Mesothelial cell of epicardium (in vitro differentiated cells): ENCODE measurements at places on chromosomes 1 and 21. TPM values are rescaled to one million over a fixed set of nuclear protein-coding genes. Genes with fewer than 3 reads are reported as not detected.

DNA sequence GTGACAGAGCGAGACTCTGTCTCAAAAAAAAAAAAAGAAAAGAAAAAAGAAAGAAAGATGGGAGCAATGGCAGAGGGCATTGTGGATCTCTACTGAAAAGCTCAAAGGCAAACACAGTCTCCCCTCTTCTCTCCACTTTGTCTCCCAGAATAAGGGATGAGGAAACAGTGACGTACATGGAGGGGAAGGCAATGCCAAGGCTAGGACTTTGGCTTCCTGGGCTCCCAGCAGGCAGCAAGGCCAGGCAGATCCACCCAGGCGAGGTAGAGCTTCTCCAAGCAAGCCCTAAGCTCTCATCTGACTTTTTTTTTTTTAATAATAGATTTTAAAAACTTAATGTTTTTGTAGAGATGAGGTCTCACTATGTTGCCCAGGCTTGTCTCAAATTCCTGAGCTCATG is 4.6 kb downstream of the ARHGEF2 start:
- DNase-seq: no peak

DNA sequence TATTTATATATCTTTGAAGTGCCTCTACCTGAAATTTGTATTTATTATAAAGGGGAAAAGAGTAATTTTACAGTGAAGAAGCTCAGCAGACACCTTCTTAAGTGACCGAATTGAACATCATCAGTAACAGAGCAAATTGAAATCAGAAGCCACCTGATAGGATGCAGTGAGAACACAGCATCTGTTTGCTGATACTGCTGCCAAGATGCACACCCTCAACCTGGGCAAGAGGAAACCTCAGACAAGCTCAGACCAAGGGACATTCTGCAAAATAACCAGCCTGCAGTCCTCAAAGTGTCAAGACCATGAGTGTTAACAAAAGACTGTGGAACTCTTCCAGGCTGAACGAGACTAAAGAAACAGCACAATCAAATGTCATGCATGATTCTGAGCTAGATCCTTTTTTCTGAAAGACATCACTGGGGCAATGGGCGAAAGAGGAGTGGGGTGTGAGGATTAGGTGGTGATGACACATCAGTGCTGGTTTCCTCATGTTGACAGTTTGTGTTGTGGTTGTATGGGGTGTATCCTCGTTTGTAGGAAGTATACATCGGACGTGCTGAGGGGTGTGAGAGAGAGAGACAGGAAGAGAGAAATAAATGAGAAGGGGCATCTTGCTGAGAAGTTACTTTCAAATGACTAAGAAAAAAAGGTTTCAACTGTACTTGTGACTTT is 103.7 kb downstream of the ABCA4 start:
- DNase-seq: no peak

GRCh38 chr1:18021242-18021641 is 86.4 kb upstream of the IGSF21 start:
- no peak for DNase-seq

DNA sequence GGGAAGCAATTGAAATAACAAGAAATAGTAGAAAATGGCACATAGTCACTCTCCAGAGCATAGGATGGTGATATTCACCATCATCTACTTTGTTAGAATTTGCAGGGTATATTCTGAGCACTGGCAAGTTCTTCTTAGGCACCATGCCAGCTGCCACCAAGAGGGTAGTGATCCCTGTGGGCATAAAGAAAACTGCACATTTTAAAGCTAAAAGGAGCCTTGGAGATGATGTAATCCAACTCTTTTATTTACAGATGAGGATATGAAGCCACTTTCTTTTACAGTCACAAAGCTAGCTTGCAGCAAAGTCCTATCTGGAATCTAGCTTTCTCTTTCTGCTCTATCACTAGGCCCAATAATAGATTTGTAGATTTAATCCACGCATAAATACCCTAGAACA is 69.0 kb downstream of the PTGER3 start:
- DNase-seq: no peak

DNA sequence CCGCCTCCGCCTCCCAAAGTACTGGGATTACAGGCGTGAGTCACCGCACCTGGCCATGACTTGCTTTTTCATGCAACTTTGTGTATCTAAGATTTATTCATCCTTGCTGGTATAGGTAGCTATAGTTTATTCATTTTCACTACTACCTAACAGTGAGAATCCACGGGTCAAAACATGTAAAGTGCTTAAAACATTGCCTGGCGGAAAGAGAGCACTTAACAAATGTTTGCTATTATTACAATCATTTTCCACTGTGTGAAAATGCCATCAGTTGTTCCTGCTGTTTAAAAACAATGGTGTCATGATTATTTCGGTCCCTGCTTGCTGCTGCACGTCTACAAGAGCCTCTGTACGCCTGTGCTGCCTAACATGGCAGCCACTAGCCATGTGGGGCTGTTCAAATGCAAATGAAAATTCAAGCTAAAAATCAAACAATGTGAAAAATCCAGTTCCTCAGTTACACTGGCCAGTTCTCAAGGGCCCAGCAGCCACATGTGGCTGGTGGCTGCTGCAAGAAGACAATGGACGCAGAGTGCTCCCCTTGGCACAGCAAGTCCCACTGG is 65.1 kb downstream of the CLSTN1 start:
- no peak for DNase-seq

LYSMD1 gene
- total RNA-seq: 9.9 to 11.8 TPM (median 11.4 TPM) in 3 replicates
